ENCODE measurements at places on chromosomes 3 and 15.

DNA sequence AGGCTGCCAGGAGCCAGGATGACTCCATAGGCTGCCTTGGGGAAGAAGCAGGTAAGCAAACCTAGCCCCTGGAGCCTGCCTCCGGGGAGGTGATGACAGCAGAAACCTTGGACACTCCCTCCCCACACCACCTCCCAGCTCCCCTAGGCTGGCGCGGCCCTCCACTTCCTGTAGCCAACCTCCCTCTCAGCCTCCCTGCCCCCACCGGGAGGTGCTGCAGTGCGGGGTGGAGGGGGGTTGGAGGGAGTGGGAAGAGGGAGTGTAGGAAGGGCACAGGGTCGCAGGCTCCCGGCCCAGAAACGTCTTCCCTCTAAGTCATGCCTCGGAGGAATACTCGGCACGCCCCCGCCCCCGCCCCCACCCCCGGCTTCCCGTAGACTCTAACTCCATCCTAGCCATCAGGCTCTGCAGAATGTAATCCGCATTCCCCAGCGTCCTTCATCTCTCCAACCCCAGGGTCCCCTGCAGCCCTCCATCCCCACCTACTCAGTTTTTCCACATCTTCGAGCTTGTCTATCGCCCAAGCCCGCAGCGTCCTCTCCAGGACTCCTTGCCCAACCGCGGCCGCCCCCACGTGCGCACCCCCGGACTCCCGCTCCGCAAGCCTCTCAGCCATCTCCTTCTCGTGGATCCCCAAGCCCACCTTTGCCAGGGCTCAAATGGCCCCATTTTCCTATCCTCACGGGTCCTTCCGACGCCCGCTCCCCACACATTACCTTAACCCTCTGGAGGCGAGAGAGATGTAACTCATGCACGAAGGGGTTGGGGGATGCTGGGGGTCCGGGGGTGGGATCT, 528 bp downstream of the LPCAT4 start:
- DNase-seq = no peak

- DNase-seq = no peak
Observed at GRCh38 chr3:139301654-139302053, 42.2 kb upstream of the MRPS22 start.

DNA sequence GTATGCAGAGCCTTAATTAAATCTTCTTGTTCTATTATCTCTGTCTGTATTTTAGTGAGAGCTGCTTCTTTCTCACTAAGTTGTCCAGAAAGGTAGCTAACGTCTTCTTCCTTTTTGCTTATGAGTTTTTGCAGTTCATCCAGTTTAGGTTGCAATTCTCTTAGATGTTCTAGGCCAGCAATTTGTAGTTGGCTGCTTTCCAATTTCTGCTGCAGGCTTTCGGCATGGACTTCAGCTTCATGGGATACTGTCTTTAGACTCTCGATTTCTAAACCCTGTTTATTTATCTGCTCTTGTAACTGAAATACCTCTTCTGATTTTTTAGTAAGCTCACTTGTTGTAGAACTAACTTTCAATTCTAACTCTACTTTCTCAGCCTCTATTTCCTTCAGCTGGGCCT, 35.5 kb upstream of the HCLS1 start:
- DNase-seq = no peak

DNA sequence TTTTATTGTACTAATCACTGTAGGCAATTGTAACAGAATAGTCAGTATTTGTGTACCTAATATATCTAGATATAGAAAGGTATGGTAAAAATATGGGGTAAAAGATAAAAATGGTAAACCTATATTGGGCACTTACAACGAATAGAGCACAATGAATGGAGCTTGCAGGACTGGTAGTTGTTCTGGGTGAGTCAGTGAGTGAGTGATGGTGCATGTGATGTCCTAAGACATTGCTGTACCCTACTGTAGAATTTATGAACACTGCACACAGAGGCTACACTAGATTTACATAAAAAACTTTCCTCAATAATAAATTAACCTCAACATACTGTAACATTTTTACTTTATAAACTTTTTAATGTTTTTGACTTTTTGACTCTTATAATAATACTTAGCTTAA, 274.3 kb upstream of the PPP2R3A start:
- DNase-seq = no peak

DNA sequence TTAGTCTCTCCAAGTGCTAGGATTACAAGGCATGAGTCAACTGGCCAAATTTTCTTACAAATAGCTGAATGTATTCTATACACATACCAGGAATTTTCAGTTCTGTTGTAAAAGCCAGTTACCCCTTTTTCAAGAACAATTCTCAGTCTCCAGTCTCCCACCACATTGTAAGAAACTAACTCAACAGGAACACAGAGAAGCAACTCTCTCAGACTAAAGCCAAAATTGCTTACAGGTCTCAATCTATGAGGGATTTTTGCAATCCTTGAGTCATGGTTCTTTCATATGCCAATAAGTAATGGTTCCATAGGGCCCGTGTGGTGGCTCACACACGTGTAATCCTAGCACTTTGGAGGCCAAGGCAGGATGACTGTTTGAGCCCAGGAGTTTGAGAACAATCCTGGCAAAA, 8.5 kb downstream of the IP6K2 start:
- DNase-seq = no peak

- no peak for DNase-seq
Observed at GRCh38 chr3:14775563-14775962, 43.2 kb upstream of the FGD5 start.

- DNase-seq = no peak
Observed at GRCh38 chr3:70516076-70516475, 203.6 kb upstream of the MDFIC2 start.

DNA sequence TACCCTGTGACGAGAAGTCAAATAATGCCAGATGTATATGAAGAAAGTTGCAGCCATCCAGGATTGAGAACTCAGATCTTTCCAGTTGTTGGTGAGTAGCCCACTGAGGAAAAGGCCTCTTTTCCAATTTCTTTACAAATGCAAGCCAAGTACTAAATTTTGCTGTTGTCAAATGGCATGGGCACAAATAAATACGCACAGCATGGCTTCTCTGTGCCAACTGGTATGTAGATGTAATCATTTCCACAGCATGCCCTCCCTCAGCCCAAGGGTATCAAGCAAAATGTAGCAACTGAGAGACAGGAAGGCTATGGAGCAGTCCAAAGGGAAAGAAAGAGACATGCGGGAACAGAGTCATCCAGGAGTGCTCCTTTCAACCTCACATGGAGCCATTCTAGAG, 105.4 kb downstream of the FGF12 start:
- DNase-seq = no peak

GRCh38 chr3:5096336-5097008, 25.6 kb upstream of the ARL8B start:
- DNase-seq = no peak
